ENCODE measurements at places on chromosomes 4 and X.

GRCh38 chr4:139988863-139989765 is 164.9 kb downstream of the MAML3 start:
- peak; percentile 40 for DNase-seq

DNA sequence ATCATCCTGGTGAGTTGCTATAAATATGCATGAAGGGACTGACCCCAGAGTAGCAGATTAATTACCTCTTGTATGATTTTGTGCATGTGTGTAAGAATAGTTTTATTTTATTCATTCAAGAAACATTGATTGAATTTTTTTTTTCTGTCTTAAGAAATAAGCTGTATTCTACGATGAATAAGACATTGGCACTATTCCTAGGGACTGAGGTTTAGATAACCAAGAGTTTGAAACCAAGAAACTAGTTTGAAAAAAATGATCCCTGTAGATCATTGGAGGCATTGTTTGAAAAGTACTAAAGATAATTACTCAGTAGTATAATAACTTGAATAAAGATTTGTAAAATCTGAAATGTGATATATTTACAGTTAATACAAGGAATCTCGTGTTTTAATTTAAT is 1086.9 kb downstream of the PCDH7 start:
- DNase-seq = no peak

- no peak for DNase-seq
These were observed 62.1 kb upstream of the CCDC160 start for GRCh38 chrX:134174859-134175258.

DNA sequence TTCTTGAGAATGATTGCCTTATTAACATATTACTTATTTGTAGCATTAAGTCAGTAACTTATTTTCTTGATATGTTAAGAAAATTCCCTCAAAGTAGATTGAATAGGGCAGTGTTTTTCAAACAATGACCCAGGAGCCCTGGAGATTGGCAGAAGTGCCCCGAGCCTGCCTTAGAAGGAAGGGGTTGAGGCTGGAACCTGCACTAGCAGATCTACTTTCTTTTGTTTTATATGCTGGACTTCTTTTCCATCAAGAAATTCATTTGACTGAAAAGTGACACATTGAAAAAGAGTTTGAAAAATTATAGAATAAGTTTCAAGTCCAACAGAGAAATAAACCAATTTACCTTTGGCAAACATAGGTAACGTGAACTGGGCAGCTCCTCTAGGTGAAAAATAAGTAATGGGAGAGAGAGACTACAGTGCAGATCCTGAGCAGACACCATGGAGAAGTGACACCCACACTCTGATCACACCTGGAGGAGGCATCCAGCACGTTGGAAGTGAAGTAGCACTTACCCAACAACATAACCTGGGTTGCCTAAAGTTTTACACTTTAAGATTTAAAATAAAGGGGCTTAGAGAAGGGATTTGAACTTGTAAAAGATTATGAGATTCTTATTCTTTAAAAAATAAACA is 18.6 kb downstream of the ARSJ start:
- no peak for DNase-seq

- DNase-seq = no peak
These were observed 116.5 kb downstream of the MAML3 start for GRCh38 chr4:140037353-140038030.

- DNase-seq = no peak
These were observed 33.3 kb upstream of the MAML3 start for GRCh38 chr4:140187316-140187695.

DNA sequence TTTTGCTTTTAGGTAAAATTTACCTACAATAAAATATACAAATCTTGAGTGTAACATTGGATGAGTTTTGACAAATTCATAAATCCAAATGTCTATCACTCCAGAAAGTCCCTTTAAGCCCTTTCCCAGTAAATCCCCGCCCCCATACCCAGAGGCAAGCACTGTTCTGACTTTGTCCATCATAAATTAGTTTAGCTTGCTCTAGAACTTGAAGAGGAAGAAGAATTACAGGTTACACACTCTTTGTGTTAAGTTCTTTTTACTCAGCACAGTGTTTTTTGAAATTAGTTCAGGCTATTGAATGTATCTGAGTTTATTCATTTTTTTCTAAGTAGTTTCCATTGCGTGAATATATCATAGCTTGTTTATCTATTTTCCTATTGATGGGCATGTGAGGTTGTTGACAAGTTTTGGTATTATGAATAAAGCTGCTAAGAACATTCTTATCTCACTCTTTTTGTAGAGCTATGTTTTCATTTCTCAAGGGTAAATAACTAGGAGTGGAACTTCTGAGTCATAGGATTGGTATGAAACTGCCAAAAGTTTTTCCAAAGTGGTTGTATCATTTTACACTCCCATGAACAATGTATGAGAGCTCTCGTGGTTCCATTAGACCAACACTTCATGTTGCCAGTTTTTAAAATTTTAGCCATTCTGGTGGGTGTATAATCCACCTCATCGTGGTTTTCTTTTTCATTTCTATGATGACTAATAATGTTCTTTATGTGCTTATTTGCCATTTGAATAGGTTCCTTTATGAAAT is 22.4 kb upstream of the HPSE start:
- no peak for DNase-seq
